Activated naive CD4-positive, alpha-beta T cell (primary cell): ENCODE measurements at places on chromosomes 6 and 20.

GRCh38 chr6:18039481-18039880 lies 52.0 kb upstream of the KIF13A start:
- DNase-seq, result no peak

DNA sequence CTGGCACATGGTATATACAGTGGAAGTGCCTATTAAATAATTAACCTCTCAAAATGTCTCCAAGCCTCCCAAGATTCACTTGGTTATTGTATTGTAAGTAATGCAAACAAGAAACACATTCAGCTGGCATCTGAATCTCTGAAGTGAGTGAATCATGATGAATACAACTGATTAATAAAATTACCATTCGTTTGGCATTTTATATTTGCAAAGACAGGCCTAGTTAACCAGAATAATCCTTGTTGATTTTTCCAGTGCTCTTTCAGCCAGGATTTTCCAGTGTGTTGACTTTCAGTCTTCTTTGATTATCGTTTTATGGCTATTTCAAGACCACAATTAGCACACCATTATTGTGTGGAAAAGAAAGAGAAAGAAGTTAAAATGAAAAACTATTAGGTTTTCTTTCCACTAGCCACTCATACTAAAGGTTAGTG lies 20.3 kb downstream of the SLC22A2 start:
- DNase-seq, result no peak

GRCh38 chr20:36585410-36586125 lies 12.2 kb downstream of the TGIF2 start:
- no peak for DNase-seq

DNA sequence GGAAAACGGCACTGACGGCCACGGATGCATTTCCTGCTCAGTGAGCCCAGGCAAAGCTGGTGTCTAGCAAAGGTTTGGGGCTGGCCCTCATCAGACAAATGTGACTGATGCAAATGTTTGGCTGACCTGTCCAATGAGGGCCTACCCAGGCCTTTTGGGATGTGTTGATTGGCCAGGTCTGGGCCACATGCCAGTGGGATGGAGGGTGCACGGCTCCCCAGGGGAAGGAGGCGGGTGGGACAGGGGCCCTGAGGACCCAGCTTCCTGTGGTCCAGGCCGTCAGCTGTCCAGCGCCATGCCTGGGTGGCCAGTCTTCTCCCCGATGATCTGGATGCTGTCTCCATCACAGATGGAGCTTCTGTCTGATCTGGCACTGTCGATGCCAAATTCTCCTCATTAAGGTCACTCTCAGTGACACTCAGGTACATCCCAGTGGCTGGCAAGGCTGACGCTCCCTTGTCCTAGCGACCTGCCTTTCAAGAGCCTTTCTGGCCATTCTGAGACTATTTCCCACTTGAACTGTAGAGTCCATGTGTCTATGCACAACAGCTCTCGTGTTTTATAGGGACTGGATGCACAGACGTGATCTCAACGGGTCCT lies 43.0 kb downstream of the NTSR1 start:
- DNase-seq, result no peak

DNA sequence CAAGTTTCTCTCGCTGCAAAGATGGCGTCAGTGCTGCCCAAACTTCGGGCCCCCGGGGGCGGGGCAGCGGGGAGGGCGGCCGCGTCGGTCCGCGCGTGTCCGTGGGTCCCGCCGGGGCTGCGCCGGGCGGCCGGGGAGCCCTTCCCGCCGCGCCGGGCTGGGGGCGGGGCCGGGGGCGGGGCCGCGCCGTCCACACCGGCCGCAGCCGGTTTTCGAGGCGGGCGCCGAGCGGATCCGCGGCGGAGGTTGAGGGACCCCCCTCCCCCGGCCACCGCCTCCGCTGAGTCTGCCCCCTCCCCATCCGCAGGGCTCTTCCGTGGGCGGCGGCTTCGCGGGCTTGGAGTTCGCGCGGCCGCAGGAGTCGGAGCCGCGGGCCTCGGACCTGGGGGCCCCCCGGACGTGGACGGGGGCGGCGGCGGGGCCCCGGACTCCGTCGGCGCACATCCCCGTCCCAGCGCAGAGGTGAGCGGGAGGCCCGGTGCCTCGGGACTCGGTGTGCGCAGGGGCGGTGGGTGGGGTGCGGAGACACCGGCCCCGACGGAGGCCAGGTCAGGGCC lies 572 bp downstream of the SLC2A4RG start:
- DNase-seq, result no peak

- DNase-seq, result no peak
Measured at GRCh38 chr6:1851681-1852456, 242.2 kb downstream of the FOXC1 start.

- DNase-seq, result no peak
Measured at GRCh38 chr6:49155316-49155715, 307.7 kb downstream of the MMUT start.

DNA sequence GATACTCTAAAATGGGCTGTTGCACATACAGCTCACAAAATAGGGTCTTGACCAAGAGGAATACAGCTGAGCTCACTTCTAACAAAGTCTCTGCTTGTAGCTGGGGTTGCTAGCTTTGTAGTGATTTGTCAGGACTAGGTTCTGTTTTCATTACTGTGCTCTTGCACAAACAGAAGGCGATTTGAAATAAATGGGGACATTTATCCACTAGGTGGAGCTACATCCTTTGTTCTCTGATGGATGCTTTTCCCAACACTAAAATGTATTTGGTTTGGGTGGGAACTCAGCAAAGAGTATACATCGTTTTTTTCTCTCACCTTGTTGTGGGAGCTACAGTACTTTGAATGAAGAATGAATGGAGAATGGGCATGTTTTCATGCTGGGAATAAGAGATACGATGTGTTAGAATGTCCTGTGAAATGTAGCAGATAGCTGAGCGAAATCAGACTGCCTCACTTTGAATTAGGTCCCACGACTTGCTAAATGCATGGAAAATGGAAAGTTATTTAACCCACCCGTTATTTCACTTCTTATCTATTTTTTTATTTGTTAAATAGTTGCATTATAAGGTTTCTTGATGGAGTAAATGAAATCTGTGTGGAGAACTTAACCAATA lies 494.7 kb upstream of the MAP3K7 start:
- DNase-seq, result no peak

DNA sequence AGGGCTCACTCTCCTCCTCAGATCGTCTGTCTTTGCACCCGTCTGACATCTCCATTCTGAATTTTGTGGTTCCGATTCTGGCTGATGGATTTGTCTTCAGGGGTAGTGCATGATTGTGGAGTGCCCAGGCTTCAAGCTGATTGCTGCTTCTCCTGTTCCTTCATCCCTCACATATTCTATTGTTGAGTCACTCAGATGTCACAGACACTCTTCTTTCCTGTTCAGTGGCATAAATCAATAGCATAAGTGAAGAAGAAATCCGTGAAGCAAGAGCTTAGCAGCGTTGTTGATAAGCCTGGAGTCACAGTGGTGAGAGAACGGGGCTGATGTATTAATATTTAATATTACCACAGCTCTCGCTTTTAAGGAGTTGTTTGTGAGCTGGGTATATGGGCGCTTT lies 152.5 kb downstream of the MTHFD1L start:
- no peak for DNase-seq

DNA sequence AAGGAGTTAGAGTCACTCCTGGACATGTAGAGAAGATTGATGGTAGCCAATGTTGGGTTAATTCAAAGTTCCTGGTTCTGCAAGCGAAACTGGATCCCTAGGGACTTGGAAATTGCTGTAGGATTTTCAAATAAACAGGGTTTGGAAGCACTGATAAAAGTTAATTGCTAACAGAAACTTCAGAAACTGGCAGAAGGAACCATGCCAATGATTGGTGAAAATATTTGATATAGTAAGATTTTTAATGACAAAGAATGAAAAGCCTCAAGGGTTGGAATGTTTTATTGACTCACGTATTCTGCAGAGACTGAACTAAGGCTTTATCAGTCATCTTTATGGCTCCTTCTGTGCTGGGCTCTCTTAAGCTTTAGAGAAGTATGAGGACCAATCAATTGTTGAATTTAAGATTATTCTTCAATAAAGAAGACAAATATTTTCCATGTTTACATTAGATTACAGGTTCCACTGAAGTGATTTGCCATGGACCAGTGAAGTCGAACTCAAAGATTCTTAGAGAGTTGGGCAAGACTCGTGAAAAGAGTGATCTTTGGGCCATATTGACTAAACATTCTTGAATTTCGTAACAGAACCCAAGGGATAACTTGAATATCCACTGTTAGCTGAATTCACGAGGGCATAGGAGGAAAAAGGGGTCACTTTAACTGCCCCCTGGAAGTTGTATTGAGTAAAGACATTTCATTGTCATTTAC lies 371.4 kb downstream of the HDGFL1 start:
- no peak for DNase-seq
